ENCODE measurements at places on chromosomes 2 and 18.
A peak's percentile ranks its signal among the peaks of the same experiment; 100 is the strongest.

DNA sequence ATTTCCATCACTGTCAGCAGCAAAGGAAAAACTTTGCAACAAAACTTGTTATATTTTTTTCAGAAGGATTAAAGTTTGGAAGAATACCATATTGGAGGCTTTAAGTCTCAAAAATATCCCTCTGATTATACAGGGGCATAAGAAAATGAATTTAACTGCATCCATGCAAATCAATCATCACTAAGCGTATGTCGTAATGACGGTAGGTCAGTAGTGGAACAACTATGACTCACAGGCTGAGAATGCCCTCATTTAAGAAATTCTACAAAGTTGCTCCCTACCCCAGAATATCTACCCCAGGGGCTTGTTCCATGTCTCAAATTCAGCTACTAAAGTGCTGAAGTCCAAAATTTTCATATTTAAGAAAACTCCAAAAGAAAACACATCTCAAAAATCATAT lies 12.5 kb upstream of the NAB1 start:
- DNase-seq, result no peak

DNA sequence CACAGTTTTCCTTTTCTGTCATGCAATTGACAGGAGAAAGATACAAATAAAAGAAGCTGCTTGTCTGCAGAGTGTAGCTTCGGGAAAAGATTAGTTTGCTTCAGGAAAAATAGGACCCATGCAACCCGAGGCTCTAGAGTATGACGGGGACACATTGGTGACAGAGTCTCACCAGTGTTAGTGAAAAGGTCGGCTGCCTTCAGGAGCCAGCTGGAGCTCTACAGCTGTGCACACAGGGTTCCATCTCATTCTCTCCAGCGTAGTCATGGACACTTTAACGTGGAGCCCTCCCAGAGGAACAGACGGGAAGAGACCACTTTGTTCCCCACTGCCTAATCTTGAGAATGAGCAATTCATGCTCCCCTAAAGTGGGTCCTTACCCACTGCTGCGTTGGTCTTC lies 42.9 kb downstream of the FECH start:
- no peak for DNase-seq

- DNase-seq, result peak; percentile 8
These were observed 139.1 kb downstream of the C1D start for GRCh38 chr2:67923696-67924095.

DNA sequence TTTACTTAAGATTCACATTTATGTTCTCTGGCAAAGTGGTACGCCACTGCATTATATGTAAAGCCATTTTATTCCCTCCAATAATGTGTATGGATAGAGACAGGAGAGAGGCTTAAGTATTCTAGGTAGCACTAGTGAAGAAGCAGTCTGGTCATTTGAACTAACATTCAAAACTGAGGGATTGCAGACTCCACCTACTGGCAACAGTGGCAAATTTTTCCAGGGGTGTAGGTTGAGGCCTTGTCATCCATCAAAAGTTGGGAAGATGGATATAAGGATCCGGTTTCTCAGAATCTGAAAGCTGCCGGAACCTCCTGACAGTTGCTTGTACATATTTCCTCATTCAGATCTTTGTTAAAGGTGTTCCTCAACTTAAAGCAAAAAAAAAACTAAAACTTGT lies 465.5 kb upstream of the FSHR start:
- DNase-seq, result no peak

- DNase-seq, result no peak
These were observed 58.9 kb downstream of the FAM168B start for GRCh38 chr2:131034122-131035051.

DNA sequence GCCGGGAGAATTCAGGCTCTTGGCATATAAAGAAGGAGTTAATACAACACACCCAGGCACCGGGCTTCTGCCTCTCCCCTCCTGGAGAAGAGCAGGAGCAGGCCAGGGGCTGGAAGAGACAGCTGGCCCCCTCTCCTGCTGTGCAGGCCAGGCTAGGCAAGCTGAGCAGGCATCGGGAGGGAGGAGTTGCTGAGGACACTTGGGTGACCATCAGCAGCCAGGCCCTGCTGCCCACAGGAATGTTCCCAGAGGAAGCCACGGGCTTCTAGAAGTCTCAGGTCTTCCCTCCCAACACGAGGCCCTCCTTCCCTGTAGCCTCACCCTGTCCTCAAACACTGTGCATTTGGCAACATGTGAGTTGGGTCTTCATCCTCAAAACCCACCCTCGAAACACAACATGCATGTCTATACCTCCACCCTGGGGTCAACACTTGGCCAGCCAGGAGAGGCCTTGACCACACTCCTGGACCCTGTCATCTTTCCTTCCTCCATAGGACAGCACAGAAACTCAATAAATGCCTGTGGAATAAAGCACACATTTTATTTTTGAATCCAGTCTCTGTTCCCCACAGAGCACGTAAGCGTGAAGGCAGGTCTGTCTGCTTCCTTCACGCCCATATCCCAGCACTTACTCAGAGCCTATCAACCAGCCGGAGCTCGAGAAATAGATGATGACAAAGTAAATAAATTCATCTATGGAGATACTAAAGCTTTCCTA lies 433.8 kb upstream of the ID2 start:
- DNase-seq, result no peak

DNA sequence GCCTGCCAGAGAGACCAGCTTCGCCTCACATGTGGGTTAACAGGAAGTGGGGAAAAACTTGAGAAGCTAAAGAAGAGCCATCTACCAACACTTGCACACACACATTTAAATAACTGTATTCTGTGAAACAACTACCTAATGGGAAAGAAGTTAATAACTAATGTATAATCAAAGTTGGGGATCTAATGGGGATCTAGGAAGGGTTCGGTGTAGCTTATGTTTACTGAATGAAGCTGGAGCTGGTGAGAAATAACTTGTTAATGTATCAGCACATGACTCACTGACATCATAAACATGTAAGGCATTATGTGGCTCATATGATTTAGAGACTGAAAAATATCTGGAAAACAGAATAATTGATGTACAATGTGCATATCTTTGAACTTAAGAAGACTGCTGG lies 421.3 kb upstream of the NXPH2 start:
- DNase-seq, result no peak

- DNase-seq, result no peak
These were observed 37.6 kb downstream of the RMC1 start for GRCh38 chr18:23540867-23541266.

DNA sequence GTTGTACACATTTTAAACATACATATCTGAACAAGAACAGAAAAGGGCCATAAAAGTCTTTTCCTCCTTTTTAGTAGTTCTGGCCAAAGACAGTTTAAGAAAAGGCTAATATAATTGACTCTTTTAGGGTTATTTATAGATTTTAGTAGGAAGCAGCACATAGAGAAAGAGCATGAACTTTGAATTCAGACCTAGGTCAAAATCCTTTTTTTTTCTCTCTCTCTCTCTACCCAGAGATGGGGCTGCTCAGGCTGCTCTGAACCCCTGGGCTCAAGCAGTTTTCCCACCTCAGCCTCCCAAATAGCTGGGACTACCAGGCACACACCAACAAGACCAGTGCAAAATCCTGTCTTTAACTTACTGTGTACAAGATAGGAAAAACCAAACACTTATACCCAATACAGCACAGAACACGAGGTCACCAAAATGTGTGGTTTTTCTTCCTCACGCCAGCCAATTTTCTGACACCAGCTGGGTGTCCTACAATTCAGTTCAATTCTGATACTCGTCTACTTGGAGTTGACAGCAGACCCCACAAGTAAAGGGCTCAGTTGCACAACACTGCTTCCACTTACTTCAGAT lies 32.1 kb downstream of the ERLEC1 start:
- DNase-seq, result no peak

DNA sequence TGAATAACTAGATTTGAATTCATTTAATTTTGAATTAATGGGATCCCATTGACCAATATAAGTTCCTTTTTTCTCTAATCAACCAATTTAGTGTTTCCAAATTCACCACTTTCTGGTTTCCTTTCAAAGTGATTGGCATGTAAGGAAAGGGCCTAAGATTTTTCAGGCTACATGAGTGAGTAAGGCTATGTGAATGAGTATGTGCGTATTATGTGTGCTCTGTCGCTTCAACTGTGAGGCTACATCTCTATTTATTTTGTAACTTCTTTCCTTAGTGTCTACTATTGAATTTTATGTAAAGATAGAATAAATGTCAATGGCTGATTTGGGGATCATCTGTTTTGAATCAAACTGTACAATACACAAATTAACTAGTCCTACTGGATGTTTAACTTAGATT lies 110.6 kb downstream of the ABCA12 start:
- no peak for DNase-seq

- no peak for DNase-seq
These were observed 34.9 kb upstream of the CD302 start for GRCh38 chr2:159832858-159833257.

DNA sequence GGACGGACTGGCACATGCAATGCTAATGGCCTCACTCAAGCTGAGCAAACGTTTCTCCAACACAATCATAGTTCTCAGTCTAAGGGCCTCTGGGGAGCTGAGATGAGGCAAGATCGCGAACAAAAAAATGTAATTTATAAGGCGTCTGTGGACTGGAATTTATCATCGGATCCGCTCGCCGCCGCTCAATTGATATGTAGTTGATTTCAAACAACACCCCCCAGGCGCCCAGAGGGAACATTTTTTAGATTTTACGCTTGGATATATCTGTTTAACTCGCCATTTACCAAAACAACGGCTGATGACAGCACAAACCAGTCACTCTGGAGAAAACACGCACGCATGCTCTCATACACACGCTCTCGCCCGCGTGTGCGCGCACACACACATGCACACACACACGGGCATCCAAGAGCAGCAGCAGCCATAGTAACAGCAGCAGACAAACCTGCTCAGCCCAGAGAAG lies 335.8 kb downstream of the SMAD2 start:
- no peak for DNase-seq

DNA sequence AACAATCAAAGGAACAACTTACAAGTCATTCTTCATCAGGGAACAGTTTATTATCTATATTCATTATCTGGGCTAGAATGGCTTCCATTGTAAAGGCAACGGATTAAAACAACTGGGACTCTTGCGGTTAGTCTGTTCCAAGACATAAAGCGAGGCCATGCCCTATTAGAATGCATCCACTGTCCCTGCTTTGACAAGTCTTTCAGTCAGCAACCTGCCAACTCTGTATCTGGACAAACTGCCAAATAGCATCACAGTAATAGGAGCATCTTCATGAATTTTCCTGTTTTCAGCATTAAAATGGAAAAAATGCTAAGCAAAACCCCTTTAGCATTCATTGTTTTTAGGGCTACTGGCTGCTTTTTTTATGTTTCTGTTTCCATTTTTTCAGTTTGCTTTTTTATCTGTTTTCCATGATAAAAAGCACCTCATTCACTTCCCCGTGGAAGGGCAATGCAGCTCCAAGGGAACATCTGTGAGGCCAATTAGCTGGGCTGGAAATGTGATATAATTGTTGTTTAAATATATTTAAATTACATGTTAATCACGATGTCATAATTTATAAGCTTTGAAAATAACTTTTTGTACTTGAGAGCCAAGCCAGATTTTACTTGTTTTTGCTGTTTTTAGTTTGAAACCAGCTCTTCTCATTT lies 834.3 kb downstream of the CPS1 start:
- DNase-seq, result no peak

- DNase-seq, result no peak
These were observed 895.2 kb upstream of the ZEB2 start for GRCh38 chr2:145415151-145415550.

- DNase-seq, result no peak
These were observed 976.2 kb upstream of the FANCL start for GRCh38 chr2:59217360-59217759.

- DNase-seq, result no peak
These were observed 21.9 kb downstream of the CARF start for GRCh38 chr2:202933958-202934357.

- DNase-seq, result no peak
These were observed 3.1 kb upstream of the MOB1A start for GRCh38 chr2:74181739-74182138.

GRCh38 chr2:153476491-153476815 lies 2.1 kb downstream of the RPRM start:
- DNase-seq, result no peak

DNA sequence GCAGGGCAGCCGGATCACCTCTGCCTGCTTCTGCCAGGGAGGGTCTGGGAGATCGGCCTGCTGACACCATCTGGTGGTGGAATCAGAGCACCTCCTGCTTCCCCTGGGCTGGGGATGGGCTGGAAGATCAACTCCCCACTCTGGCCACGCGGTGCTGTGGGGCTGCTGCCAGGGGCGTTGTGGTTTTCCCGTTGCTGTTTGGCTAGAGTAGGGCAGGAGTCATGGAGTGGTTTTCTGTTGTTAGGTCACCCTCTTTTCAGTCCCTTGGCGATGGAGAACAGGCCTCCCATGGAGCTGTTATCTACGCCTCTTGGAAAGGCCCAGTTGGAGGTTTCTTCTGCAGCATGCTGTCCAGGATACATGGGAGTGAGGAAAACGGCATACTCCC lies 15.2 kb downstream of the BCL2L11 start:
- no peak for DNase-seq

DNA sequence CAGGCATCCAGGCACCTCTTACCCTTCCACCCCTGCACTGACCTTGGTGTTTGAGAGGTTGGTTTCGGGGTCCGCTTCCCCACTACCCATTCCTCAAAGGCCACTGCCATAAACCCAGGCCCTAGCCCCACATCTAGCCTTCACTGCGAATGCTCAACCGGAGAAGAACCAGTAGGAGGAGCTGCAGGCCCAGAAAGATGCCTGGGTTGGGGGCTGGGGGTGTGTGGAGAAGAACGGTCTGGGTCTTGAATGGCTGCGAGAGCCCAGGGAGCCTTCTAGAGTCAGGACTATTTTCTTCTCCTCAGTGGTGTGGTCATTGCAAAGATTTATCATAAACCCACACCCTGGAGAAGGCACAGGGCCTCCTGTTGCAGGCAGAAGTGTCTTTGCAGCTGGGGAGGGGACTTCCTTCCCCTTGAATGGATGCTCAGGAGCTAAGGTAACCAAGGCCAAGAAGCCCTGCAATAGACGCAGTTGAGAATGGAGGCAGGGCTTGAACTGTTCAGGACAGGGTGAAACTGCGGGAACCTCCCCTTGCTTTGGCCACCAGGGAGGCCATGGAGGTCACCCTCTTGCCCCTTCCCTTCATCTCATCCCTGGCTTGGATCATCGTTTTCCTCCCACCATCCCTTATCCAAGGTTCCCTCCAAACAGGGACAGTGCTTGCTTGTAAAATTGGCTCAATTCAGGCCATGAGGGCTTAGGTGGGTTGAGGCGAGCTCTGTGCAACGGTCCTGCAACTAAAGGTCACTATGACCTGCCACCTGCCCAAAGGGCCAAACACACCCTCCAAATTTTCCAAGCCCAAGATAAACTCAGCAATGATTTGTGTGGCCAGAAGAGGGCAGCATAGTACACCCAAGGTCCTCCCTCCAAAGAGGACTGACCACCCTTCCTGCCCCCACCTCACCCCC lies 20.9 kb downstream of the THNSL2 start:
- no peak for DNase-seq

DNA sequence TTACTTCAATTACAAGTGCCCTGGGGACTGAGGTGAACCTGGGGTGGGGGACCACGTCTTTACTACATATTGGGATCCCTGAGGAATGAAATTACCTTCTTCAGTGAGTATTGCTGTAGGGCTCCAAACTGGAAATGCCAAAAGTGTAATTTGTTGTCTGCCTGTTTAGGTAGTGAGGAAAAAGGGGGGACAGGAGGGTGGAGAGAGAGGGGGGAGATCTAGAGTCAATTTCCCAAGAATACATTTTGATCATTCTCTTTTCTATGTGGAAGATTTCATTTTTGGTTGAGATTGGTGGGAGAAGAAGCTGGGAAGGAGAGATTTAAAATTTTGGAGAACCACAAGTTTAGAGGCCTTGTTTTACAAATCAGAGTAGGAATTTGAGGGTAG lies 101.1 kb downstream of the SPTBN1 start:
- no peak for DNase-seq

- DNase-seq, result no peak
These were observed 168.0 kb downstream of the LPIN1 start for GRCh38 chr2:11914455-11914854.
